Stromal cell of bone marrow (primary cell): ENCODE measurements at places on chromosomes 5 and 9.

DNA sequence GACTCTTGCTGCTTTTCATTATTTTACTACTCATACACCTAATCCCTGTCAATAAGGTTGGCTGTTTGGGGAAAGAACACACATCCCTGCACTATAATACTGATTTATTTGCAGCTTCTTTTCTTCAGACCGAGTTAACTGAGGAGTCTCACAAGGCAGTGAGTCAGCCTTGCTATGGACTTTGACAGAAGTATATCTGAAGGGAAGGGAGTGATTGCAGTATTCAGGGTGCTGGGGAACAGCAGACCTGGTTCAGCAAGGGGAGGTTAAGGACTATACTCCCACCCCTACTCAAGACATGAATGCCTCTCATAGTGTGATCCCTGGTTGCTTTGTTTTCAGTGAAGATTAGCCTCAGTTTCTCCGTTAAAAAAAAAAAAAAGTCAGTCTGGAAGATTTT, 99.8 kb downstream of the TLE4 start:
- DNase-seq, result no peak

DNA sequence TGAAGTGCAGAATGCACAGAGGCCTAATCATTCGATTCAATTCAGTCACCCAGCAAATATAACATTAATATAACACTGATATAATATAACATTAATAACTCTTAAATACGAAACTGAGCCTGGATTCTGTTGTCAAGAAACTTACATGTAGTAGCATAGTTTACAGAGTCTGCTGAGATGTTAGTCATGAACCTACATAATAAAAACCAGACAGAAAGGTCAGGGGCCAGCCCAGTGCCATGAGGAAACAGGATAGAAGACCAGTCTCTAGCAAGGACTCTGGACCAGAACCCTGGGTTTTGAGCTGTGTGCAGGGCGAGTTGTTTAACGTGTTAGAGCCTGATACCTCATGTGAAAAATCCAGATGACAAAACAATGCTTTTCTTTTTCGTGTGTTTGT, 234.7 kb downstream of the NR2F1-AS1 start:
- DNase-seq, result no peak

DNA sequence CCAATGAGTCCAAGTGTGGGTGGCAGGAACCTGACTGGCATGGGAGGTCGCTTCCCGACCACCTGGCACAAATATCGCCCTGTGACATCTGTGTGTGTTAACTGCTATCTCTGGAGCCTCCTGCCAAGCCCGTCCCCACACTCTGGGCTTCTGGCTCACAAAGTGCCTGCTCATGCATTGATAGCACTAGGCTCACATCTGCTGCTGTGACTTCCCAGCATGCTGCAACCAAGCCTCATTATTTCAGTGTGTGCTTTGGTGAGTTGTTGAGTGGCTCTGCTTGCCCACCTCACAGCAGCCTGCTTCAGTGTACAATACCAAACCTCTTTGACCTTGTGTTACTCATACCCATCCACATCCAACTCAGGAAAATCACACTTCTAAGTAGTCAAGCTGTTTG, 139.8 kb downstream of the APBA1 start:
- DNase-seq, result no peak

DNA sequence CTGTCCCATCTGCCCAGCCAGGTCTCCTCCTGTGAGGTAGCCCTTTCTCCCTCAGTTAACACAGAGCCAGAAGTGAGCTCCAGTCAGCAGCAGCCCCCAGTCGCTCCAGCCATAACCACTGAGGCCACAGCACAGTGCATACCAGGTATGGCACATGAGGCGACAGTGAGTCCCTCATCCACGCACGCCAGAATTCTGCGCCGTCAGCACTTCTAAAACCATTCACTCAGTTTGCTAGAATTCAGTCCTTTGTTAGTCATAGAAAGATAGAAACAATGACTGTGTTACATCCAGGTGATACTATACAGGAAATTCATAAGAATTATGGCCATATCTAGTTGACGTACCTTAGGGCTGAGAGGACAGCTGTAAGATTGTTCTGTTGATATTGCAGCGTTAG, 88.5 kb downstream of the KIAA1958 start:
- no peak for DNase-seq

DNA sequence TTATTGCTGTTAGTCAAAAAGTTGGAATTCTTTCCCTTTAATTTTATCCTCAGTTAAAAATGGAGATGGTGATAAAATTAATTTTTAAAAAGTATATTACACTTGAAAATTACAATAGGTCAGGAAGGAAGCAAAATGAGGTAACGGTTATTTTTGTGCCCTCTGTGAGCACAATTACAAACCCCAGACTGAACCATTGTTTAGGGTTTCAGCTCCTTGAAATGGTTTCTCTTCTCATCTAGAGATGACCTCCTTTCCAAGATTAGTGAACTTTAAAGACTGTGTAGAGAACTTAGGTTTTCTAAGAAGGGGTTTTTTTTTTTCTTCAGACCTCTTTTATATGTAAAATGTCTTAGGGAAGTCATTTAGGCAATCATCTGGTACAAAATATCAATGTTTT, 126.2 kb upstream of the CHD1 start:
- DNase-seq, result no peak

- no peak for DNase-seq
These were observed 63.5 kb upstream of the SLC2A8 start for GRCh38 chr9:127333221-127334064.

- DNase-seq, result no peak
These were observed 72.4 kb upstream of the SNX2 start for GRCh38 chr5:122702524-122702875.

GRCh38 chr5:175853573-175854230, 17.7 kb upstream of the CPLX2 start:
- DNase-seq, result no peak

DNA sequence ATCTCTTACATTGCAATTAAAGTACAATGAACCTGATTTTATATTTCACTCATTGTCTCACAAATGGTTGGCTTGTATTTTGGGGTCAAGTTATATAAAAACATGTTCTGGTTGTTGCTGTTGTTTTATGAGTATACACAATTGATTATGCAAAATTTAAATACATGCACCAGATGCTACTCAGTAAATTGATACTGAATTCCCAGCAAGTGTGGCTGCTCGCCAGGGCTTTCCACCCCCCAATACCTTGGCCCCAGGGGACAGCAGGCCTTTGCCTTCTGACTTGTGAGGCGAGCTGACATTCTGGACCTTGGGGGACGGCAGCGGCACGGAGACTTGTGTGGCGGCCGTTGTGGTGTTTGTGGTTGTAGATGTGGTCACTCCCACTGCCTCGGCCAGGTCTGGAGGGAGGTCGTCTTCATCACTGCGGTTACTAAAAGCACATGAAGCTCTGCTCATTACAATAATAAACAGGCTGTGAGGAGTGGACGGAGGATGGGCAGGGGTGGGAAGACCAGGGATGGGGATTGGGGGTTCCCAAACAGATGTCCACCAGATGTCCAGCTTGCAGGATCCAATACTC, 27.0 kb upstream of the FRRS1L start:
- DNase-seq, result no peak

GRCh38 chr9:306907-307306, 92.2 kb downstream of the DOCK8 start:
- no peak for DNase-seq
